Endodermal cell (in vitro differentiated cells): ENCODE measurements at places on chromosomes 12 and 14.

GRCh38 chr14:76911473-76911872 is 85.3 kb downstream of the LRRC74A start:
- DNase-seq = no peak

- DNase-seq = no peak
These were observed 299.3 kb upstream of the STXBP6 start for GRCh38 chr14:25349269-25349668.

DNA sequence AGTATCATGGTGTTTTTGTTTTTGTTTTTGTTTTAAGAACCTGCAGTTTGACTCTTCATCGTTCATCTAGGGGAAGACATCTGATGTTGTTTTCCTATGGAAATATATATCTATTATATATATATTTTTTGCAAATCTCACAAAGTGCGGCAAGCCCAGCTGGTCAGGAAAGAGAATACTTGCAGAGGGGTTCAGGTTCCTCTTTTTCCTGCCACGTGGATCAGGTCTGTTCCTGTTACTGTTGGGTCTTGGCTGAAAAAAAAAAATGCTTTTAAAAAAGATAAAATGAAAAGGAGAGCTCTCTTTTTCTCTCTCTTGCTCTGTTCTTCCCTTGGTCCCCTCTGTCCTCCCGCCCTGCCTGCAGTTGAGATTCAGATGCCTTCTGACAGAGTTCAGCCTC is 179.4 kb upstream of the BCL2L14 start:
- no peak for DNase-seq

- no peak for DNase-seq
These were observed 190.8 kb upstream of the ARHGAP5 start for GRCh38 chr14:31886156-31886835.

DNA sequence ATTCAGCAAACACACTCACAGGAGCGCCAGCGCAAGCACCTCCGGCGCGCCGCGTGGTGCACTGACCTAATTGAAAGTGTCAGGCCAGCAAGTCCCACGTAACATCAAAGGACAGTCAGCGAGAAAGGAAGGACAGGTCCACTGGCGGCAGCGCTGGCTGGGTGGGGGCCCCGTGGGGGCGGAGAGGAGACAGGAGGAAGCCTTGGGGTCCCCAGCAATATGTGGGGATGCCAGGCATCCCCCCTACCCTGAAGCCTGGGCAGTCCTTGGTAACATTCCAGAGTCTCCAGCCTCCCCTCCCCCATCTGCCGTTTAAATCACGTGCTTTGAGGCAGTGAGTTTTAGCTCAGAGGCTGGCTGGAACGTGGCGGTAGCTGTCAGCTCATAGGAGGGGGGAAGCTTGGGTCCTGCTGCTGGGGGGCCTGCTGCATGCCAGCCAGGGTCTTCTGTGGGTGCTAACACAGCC is 159.2 kb downstream of the CALM1 start:
- DNase-seq = peak; percentile 85

- peak; percentile 95 for DNase-seq
These were observed at the start of gene ATN1 for GRCh38 chr12:6927379-6928021. TSS of gene ATN1 (plus strand) at chr12:6927959. CDS start at chr12:6934002, 6,043 bp downstream.

GRCh38 chr14:99213101-99213500 is 58.9 kb downstream of the BCL11B start:
- DNase-seq = no peak

GRCh38 chr12:111441107-111441928 is 35.6 kb downstream of the SH2B3 start:
- DNase-seq = peak; percentile 35

GRCh38 chr14:52883658-52884057 is 67.2 kb downstream of the FERMT2 start:
- no peak for DNase-seq
